ENCODE measurements at places on chromosomes 1 and 21.

- no peak for DNase-seq
Observed at GRCh38 chr1:205925736-205926135, 17.5 kb downstream of the SLC26A9 start.

DNA sequence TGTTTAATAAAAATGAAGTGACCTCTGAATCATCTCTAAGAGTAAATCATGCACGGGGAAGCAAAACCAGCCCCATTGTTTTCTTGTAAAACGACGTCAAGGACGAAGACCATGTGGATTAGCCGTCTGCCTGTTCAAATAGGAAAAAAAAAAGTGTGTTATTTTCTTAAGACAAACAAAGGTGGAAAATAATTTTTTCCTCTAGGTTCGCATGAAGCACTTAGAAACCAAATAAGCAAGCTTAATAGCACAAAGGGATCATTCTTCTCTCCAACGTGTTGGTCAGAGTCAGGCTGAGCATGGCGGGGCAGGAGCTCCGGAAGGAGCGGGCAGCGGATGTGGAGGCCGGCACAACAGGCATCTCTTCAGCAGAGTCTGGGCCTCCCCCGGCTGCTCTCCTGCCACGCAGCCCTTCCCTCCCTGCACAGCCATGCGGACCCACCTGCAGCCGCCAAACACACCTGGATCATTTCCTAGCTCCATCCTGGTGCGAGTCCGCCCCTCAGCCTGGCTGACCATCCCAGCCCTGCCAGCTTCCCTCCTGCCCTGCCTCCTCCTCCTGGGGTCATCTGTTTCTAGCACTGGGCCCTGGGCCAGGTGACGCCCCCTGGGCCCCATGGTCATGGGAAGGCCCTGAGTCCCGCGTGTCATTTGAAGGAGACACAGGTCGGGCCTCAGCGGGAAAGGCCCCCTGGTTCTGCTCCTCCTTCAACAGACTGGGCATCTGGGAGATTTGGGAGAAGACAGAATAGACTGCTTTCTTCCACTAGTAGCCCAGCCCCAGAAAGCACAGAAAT lies 40.2 kb downstream of the MX1 start:
- DNase-seq, result no peak

DNA sequence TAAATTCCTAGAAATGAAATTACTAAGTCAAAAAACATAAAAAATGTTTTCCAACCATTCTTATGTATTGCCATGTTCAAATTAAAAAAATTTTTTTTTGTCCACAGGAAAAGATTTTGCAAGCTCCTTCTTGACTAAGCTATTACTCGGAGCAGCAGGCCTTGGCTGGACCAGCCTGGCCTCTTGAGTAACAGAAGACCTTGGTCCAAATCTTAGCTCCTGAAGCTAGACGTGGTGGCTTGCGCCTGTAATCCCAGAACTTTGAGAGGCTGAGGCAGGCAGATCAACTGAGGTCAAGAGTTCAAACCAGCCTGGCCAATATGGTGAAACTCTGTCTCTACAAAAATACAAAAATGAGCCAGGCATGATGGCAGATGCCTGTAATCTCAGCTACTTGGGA lies 77.6 kb downstream of the CLSTN1 start:
- DNase-seq, result no peak

DNA sequence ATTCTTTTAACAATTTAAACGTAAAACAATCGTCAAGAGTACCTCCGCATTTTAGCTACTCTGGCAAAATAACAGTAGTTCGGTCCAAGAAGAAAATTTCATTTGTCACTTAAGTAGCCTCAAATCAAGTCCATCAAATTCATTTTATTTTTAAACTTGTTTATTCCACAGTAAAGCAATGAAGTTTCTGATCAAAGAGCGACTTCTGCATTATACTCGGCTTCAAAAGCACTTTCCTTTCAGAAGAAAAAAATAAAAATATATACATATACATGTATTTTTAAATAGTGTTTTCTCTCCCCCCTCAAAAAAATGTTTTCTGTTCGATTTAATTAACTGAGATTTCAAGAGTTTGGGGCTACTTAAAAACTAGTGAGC lies 115.0 kb downstream of the RERE start:
- no peak for DNase-seq

DNA sequence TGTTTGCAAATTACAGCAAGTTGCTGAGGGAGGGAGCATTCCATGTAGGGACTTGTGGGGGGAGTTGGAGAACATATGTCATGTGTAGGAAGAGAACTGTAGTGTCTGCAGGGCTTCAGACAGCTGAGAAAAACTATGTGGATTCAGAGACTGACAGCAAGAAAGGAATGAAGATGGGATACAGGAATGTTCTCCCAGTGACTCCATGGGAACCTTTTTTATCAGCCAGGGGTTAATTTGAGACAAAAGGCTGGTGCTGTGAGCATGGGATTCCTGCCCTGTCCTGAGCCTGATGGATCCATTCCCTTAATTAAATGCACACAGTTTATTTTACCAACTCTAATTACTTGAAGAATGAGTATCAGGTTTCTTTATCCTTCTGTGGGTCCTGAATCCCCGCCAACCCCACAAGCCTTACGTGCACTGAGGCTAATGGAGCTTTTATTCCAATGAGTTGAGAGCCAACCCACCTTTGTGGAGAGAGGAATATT lies 26.5 kb upstream of the PLXNA2 start:
- DNase-seq, result no peak

GRCh38 chr1:56057466-56058405 lies 521.6 kb downstream of the PLPP3 start:
- DNase-seq, result no peak

GRCh38 chr1:94982398-94982797 lies 55.5 kb upstream of the CNN3 start:
- no peak for DNase-seq

- no peak for DNase-seq
Observed at GRCh38 chr1:239744851-239745250, 346.8 kb upstream of the FMN2 start.

GRCh38 chr1:214844319-214844718 lies 238.2 kb upstream of the KCNK2 start:
- no peak for DNase-seq

DNA sequence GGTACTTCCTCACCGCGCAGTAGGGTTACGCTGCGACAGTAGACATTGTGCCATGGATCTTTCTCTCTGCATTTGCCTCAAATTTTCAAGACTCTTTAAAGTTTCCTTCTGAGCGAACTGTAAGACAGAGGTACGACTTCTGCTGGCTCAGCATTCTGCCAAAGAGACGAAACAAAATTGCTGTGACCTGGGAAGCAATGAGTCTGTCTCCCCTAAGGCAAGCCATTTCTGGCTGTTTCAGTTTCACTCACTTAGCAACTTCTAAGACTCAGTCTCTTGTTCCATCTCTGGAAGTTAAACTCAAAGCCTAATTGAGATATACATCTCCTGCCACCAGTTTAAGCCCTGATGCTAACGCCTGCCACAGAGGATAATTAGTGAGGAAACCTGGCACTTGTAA lies 510.9 kb upstream of the DAB1 start:
- DNase-seq, result no peak

DNA sequence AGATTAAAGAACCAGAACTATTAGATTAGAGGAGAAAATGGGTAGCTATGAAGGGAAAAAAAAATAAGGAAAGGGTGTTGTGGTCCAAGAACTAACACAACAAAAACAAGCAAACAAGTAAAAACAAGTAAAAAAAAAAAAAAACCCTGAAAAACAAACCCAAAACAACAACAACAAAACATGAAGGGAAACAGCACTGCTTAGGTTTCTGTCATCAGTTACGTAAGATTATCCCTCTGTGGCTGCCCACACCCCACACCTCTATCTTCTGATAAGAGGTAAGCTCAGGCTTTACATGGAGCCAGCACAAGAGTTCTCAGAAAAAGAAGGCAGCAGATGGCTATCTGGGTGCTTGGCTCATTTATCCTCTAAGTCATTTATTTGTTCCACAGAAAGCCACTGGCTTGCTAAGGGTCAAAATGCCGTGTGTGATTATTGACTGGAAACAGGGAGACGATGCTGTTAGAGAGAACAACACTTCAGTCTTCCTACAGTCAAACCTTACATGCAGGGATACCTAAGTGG lies 57.5 kb downstream of the KIAA0319L start:
- DNase-seq, result no peak

- DNase-seq, result no peak
Observed at GRCh38 chr1:151058692-151059091, 730 bp downstream of the CDC42SE1 start.

- no peak for DNase-seq
Observed at GRCh38 chr1:160163615-160164014, 12.2 kb downstream of the ATP1A4 start.

GRCh38 chr1:54929700-54930099 lies 42.7 kb upstream of the DHCR24 start:
- no peak for DNase-seq

DNA sequence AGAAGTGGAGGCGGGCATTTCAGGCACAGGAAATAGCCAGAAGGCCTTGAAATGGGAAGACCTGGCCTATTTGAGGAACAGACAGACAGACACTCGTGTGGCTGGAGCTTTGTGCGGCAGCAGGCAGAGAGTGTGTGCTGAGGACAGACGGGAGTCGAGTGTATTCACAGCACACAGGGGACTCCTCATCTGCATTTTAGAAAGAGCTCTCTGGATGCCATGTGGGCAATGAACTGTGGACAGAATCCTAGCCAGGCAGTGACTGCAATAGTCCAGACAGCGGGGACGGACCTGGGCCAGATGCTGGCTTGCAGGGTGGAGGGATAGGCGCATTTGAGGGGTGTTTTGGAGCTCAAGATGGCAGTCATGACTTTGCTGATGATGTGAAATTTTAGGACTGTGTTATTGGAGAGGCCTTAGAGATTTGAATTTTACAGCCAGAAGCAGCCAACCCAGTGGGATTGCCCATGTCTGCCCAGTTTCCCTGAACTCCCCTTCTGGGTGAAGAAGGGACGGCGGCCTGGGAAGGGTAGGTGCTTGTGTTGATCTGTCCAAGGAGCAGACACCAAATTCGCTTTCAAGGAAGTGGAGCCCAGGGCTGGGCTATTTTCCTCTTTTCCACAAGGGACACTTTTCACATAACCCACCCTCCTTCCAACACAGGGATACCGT lies 43.7 kb downstream of the CHAF1B start:
- DNase-seq, result no peak

DNA sequence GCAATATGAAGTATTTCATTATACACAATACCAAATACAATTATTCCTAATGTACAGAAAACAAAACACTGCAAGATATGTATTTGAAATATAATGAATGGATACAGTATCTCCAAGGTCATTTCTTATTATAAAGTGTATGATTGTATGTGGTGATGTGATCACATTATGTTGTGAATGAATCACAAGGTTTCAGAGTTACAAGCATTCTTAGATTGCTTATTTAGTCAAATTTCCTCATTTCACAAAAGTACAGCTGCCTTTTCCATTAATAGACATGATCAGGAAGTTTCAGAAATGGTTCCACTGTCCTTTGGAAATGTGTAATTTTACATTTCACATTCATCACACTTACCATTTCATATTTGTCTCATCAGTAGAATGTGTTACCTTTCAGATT lies 28.3 kb upstream of the NEK7 start:
- no peak for DNase-seq

GRCh38 chr1:182682898-182683501 lies 1.4 kb downstream of the RGS8 start:
- no peak for DNase-seq

- no peak for DNase-seq
Observed at GRCh38 chr1:1250786-1251284, 4.3 kb upstream of the C1QTNF12 start.

DNA sequence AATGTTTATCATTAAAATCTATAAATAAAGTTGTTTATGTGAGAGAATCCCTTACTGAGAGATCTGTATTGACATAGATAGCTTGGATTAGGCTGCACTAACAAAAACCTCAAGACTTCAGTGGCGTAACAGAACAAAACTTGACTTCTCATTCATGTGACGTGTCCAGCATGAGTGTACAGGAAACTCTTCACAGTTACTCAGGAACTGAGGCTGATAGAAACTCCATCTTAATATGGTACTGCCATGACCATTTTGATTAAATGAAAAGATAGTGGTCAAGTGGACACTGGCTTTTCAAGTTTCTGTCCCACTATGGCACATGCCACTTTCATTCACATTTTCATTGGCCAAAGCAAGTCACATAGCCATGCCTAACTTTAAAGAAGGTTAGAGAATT lies 3.7 kb downstream of the ST3GAL3 start:
- no peak for DNase-seq

GRCh38 chr1:1554926-1555915 lies 14.8 kb upstream of the TMEM240 start:
- no peak for DNase-seq

DNA sequence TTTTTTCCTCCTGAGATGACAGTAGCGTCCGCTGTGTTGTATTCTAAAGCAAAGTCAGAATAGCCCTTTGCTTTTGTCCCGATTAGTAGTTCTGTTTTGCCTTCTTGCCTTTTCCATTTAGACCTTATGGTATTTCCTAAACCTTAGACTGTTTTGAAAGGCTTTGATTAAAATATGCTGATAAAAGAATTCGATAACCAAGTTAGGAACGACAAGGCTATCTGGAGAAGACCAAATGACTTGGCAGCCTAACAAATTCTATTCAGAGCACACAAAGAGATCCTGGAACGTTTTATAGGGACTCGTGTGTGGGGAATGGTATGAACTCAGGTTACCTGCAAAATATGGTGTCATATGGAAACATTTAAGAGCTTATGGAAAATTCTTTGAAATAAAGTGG lies 42.9 kb downstream of the NFIA start:
- DNase-seq, result no peak

DNA sequence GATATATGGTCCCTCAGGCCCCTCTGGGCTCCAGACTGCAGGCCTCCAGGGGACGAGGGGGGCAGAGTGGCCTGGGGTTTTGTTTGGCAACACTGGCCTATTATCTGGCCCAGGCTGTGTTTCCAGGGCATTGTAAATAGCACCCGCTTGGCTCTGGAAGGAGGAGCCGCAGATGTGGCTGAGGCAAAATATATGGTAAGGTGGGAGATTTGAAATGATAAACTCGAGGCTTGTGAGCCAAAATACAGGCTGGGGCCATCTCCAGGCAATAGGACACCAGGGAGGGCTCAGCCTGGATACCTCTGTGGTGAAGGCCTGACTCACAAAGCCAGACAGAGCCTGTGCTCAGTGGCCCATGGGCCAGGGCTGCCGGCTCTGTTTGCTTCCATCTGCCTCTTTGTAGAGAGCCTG lies 14.0 kb downstream of the NAV1 start:
- DNase-seq, result no peak

GRCh38 chr1:165759095-165759494 lies 9.6 kb downstream of the TMCO1 start:
- DNase-seq, result no peak

DNA sequence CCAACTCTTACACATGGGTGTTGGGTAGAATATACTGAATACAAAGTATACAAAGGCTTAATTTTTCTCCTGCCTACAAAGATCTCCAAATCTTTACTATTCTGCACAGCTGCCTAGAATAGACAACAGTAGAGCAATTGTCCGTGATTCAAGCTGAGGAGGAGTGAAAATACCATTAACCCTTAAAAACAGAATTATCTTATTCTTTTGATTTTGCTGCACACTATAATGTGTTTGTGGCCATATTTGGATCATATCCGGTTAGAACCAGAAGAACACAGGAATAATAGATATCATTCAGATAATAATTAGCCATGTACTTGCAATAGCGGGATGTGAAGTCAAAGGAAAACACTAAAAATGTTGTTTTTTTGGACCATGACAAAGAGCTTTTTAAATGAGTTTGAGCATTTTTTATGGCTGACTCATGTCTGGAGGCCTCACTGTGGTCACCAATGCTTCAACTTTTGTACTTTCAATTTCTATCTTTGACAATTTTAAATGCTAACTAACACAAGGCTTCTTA lies 197.6 kb upstream of the FOXD3 start:
- peak; percentile 53 for DNase-seq
